Vagina (tissue), 2 donors: ENCODE measurements at places on chromosomes 3 and 15. TPM values are rescaled to one million over a fixed set of nuclear protein-coding genes. Genes with fewer than 3 reads are reported as not detected.

- DNase-seq: no peak
These were observed 23.1 kb downstream of the DCUN1D1 start for GRCh38 chr3:182957226-182957625.

- DNase-seq: no peak
These were observed 291.7 kb downstream of the SUCLG2 start for GRCh38 chr3:67362686-67363085.

DNA sequence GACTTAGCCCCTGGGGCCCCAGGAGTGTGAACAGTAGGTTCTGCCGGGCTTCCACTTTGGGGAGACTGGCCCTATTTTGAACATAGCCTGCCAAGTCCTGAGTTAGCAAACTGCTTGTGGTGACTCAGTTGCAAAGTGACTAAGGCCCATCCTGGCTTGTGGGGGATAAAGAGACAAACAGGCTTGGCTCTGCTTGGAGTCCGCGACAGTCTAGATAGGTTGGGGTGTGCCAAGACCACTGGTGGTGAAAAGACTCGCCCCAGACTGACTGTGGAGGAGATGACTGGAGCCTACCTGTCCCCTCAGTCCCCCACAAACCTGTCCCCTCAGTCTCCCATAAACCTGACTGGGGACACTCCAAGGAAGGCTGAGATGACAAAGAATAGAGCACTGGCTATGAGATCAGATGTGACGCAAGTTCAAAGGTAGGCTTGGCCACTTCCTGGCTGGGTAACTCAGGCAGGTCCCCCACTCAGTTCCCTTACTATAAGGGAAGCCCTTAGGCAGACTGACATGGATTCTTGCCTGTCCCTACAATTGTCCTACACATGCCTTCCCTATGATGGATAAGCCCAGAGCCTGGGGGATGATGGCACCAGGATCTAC is 4.3 kb downstream of the DNASE1L3 start:
- DNase-seq: no peak

DNA sequence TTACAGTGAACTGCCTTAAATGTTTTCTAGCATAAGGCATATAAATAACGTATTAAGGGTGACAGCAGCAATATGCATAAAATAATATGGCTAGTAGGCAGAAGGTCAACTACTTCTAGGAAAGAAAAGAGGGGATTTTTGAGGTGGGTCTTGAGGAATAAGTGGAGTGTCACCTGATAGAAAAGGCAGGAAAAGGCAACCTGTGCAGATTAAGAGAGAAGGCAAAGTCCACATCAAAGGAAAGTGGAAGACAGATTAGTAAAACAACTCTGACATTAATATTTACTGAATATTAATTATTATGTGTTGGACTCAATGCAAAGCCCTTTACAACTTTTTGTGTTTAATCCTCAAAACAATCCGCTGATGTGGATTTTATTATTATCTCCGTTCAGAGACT is 2.8 kb downstream of the THOC7 start:
- no peak for DNase-seq

GRCh38 chr15:74134387-74135027 is 4.1 kb downstream of the ISLR2 start:
- DNase-seq: no peak

DNA sequence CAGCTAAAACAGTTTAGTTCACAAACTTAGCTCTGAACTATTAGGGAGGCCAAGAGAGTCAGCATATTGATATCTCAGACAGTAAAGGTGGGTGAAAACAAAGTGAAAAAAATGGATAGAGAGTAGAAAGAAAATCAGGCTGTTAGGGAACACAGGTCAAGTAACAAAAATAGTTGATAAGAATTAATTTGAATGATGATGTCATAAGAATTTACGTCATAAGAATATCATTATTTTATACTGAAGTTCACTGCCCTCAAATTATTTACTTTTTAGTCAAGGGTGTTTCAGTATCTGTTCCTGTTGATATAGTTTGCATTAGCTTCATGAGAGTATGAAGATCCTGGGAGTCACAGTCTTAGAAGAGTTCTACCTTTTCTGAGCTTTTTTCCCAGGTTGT is 1134.6 kb downstream of the SI start:
- DNase-seq: no peak

DNA sequence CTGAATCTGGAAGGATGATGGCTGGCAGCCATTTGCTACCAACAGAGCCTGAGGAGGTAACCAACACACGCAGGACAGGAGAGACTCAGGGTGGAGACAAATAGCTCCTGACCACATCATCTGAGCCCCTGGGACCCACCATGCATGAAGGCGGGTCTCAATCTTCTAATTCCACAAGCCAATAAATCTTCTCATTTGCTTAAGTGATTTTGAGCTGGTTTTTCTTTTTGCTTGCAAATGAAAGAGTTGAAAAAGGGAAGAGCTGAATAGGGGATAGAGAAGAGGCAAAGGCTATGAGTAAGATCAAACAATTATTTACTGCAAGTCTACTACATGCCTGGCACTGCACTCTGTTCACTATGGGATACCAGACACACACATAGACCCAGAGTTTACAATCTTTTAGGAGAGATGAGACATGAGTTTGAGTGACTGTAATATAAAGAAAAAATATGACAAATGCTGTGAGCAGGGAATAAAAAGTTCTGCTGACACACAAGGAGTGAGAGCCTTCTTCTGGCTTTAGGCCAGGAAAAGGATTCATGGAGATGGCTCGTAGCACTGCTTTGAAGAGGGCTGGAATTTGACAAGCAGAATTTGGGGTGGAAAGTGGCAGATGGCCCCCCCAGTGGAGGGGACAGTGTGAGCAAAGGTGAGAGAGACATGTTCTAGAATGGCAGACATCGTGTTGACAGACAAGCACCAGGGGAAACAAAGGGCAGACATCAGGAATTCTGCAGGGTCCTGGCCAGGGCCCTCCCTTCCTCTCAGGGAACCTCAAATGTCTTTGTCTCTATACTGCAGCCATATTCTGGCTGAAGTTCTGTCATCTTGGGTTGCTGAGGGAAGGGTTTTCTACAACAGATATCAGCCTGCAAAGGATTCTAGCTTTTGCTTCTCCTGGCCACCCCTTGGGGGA is 69.8 kb upstream of the WNT5A start:
- no peak for DNase-seq

GRCh38 chr15:101206176-101206591 is 45.7 kb downstream of the CHSY1 start:
- DNase-seq: no peak

DNA sequence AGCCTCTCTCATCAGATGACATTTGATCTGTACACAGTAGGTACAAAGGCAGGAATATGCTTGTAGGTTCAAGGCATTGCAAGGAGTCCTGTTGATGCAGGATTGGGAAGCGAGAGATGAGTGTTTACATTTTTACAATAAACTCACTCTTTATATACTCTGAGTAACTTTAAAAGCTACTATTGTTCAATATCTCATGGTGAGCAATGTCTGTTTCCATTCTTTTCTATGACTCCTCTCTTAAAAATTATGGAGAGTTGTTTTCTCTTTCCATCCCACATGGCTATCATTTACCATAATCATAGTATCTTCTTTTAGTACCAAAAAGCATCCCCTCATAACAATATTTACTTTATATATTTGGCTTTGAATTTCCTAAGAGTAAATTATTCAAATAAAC is 314.0 kb upstream of the CDIN1 start:
- no peak for DNase-seq

DNA sequence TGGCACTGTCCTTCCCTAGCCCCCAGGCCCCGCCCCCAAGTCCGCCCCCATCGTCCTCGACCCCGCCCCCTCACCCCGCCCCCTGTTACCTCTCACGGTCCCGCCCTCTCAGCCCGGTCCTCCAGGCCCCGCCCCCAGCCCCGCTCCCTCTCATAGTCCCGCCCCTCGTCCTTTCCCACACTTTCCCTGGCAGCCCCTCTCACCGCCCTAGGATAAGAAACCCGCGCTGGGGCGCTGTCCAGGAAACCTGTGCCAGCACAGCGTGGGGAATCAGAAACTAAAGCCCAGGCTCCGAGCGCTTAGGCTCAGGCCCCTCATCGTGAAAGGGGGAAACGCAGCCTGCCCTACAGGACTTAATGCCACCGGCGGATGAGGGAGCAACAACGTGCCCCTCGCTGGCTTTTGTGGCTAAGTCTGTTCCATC is 20.9 kb downstream of the TRPM1 start:
- no peak for DNase-seq

GRCh38 chr3:48466386-48467109 is 20.0 kb downstream of the ATRIP start:
- DNase-seq: no peak

GRCh38 chr15:51727141-51727897 is 10.1 kb downstream of the LYSMD2 start:
- no peak for DNase-seq

DNA sequence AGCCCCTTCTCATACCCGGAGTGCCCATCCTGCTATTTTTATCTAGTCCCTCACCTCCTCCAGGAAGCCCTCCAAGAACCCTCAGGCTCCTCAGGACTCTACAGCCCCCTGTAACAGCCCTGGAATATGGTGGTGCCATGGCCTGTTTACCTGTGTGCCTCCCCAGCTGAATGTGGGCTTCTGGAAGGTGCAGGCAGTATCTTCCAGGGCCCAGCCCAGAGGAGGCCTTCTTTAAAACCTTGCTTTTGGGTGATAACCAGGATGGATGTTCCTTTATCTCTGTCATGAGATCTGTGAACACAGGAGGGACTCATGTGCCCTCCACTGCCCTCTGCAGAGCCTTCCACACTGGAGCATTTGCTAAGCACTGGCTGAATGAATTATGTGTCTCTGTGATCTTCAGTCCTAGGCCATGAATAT is 36.7 kb upstream of the MRPS22 start:
- no peak for DNase-seq

DNA sequence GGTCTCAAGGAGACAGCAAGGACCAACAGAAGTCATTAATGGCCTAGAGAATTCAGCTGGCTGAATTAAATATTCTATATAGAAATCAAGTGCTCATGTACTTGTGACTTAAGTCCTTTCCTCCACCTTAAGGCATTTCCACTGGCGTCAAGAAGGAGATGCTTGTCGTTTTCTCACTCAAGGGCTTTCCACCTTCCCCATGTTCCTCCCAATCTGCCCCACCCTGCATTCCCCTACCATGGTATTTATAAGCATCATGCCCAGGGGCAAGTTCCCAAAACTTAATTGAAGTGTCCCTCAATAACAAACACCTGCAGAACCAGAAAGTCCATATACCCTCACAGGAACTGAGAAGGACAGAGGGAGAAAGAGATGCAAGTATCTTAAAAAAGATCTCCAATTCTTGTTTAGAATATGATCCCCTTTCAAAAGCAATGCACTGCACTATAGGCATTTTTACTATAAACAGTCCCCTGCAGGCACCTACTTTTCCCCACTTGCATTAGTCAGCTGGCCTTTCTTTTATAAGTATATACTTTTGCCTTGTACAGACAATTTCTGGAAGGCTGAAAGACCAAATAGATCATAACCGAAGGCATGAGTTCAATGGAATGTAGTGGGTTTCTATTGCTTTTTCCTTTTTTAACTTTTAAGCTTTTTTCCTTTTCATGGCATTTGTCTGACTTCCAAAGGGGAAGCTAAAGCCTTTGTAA is 29.6 kb downstream of the TMEM39A start:
- no peak for DNase-seq

GRCh38 chr15:44181410-44181809 is 13.7 kb downstream of the FRMD5 start:
- no peak for DNase-seq

DNA sequence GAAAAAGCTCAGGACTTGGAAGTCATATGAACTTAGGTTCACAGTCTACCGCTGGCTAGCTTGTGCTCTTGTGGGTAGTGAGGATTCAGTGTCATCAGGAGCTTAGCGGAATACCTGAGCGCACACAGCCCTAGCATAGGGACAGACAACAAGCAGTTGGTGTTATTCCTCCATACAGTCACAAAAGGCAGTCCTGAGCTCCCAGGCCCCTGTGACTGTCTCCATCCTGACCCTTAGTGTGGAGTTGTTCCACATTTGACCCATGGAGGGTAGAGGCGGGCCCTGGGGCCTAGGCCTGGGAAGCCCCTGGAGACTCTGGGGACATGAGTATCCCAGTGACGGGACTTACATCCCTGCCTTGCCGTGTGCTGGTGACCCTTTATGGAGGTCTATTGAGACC is 131.5 kb upstream of the PLXNA1 start:
- DNase-seq: no peak

GRCh38 chr3:196502775-196503195 is 783 bp downstream of the RNF168 start:
- DNase-seq: no peak

DNA sequence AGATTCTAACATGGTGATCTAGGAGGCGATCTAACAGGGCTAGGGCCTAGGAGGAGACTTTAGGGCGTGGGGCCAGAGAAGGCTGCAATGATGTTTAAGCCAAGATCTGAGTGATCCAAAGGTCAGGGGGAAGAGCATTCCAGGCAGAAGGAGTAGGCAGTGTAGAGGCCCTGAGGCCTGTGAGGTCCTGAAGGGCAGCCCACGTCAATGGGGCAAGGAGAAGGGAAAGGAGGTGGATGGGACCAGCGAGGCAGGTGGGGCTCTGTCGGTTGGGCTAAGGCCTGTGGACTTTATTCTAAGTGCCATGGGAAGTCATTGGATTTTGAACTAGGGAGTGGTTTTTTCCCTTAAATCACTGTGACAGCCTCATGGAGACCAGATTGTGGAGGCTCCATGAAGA is 10.2 kb upstream of the DNAH1 start:
- DNase-seq: no peak

DNA sequence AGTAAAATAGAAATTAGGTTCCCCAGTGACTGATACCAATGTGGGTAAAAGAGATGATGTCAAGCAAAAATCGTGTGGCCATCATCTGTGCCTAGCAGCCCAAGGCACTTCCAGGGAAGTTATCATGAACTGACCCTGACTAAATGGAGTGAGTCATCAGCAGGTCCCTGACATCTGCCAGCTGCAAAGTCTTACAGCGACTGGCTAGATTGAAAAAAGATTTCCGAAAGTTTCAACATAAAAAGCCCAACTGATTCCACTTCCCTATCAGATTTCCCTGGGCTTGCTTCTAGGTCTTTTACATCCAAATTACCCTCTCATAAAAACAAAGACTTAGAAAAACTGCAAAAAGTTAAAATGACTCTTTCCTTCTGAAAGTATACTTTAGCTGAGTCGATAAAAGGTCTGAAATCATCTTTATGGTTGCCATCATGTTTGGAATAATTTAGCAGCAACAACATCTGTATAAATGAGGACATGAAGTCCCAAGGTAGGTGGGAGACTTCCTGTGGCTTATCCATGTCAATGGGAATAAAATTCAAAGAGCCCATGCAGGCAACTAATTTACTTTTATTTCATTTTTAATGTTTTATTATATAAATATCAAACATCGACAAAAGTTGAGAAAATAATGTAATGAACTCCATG is 342.8 kb downstream of the ERC2 start:
- no peak for DNase-seq

The WDR93 gene
- total RNA-seq: not detected

The COL6A5 gene
- total RNA-seq: not detected

The APBA2 gene
- 19.6 TPM for total RNA-seq

The COL6A6 gene
- not detected for total RNA-seq

The LRTM1 gene
- total RNA-seq: not detected

The GREM1 gene
- total RNA-seq: 122 TPM

The SEMA3G gene
- total RNA-seq: 8.3 TPM

The DPH3 gene
- 14.5 TPM for total RNA-seq

The CRYGS gene
- not detected for total RNA-seq

The CADM2 gene
- total RNA-seq: 3.7 TPM

The INSYN1 gene
- total RNA-seq: 5.6 TPM

The VGLL3 gene
- 17.7 TPM for total RNA-seq

The EPHB3 gene
- total RNA-seq: 17.7 TPM

The SATB1 gene
- 51.3 TPM for total RNA-seq
